NCI-H1417 (cell line): ENCODE measurements at places on chromosomes 2 and 18.

DNA sequence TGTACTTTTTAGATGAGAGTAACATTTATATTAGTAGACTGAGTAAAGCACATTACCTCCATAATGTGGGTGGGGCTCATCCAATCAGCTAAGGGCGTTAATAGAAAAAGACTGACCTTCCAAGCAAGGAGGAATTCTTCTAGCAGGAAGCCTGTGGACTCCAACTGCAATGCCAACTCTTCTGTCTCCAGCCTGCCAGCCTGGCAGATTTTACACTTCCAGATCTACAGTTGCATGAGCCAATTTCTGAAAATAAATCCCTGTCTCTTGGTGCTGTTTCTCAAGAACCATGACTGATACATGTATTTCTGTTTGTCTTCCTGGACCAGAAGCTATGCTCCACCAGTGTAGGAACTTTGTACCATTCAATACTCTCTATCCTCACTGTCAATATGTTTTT lies 69.0 kb upstream of the LMAN1 start:
- DNase-seq: no peak

GRCh38 chr18:40120796-40121391 lies 1834.1 kb upstream of the PIK3C3 start:
- DNase-seq: no peak

- DNase-seq: peak; percentile 57
These were observed 680 bp downstream of the CTDSP1 start for GRCh38 chr2:218400167-218400929.

DNA sequence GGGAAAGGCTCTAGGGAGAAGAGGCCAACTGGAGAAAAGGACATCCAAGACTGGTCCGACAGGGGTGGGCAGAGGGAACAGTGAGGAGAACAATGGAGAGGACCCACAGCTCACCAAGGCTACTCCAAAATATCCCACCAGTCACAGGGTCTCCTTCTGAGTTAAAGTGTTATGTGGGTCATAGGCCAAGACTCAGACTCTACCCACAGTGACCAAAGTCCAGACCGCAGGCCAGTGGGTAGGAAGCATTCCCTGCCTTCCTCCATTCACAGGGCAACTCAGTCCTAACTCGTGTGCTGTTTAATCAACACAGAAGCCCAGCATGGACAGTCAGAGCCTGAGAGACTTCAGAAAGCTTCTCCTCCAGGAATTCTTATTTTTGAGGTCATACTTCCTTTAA lies 260.6 kb downstream of the SMAD2 start:
- no peak for DNase-seq

GRCh38 chr2:31265234-31265633 lies 31.3 kb downstream of the EHD3 start:
- no peak for DNase-seq

DNA sequence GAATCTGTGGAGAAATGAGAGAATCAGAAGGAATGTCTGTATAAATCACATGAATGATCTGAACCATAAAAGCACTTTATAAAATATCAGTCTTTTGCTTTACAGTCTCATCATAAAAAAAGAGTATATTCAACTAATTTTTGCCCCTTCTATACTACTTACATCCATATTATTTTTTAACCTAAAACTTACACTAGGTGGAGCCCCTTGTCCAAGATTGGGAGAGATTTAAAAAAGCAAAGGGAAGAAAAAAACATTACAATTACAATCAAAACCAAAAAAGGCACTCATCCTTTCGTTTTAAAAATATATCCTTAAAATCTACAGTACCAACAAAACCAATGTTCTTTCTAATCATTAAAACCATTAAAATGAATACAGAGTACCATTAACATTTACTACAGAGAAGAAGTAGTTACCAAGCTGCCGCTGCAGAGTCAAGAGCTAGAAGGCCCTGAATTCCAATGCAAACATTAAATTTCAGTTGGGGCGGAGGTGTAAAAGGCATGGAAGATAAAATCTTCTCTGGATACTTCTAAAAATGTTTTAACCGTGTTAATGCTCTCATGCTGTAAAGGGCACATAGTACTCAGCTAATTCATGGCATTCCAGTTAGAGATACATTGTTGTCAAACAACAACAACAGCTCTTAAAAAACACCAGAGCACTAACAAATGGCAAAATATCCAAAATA lies 56.7 kb upstream of the EPB41L3 start:
- peak; percentile 29 for DNase-seq

- no peak for DNase-seq
These were observed 2.4 kb upstream of the CHRNG start for GRCh38 chr2:232537079-232537478.

DNA sequence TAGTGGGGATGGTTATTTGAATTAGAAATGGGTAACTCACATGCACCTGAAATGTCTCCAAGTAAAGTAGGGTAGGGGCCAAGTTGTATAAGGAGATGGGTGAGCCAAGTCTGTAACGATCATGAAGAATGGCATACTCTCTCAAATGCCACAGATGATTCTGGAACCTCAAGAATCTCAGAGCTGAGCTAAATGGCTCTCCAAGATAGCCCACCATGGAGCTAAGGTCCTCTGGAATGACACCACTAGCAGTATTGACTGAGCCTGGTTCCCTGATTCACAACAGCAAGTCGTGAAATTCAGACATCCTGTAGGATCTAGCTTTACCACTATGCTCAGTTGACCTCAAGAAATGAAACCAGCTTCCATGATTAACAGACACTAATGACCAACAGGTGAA lies 115.9 kb upstream of the EPAS1 start:
- DNase-seq: no peak
